ENCODE measurements at places on chromosomes 16 and 17.

DNA sequence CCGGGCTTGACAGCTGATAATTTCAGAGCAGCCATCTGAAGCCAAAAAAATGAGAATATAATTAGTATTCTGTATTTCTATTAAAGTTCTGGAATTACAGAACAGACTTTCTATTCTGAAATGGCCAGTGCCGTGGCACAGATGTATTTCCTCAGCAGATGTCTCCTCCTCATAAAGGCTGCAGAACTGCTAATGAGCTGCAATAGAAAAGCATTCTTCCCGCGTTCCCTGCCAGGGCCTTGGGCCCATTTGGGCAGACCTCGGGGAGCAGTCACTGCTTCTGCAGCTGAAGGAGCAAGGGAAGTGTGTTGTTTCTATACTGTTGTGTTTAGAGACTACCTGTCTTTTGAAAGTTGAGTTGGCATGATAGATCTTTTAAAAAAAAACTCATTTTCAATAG, 152.6 kb upstream of the CACNG5 start:
- no peak for DNase-seq

GRCh38 chr17:41494524-41494923, 4.8 kb upstream of the KRT36 start:
- no peak for DNase-seq

GRCh38 chr17:74872313-74873036, at the start of gene FDXR:
TSS of gene FDXR (minus strand) at chr17:74872994. CDS start at chr17:74872944, 50 bp downstream.
- no peak for DNase-seq

DNA sequence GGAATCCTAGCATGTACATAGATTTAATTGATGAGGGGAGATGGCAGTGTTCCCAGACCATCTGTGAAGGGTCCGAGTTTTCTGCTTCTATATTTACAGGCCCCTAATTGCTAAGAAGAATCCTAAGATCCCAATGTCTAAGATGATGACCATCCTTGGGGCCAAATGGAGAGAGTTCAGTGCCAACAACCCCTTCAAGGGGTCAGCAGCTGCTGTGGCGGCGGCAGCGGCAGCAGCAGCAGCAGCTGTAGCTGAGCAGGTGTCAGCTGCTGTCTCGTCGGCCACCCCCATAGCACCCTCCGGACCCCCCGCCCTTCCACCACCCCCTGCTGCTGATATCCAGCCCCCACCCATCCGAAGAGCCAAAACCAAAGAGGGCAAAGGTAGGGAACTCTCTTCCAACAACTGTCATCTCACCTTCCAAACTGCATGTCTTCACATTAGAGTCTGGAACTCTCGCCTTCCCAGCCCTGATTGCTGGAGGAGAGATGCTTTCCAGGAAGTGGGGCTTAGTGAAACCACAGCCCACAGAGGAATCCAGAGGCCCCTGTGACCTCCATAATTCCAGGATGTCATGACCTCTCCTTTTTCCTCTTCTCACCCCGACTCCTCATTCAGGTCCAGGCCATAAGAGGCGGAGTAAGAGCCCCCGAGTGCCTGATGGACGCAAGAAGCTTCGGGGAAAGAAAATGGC, 4.7 kb downstream of the CHD3 start:
- no peak for DNase-seq

DNA sequence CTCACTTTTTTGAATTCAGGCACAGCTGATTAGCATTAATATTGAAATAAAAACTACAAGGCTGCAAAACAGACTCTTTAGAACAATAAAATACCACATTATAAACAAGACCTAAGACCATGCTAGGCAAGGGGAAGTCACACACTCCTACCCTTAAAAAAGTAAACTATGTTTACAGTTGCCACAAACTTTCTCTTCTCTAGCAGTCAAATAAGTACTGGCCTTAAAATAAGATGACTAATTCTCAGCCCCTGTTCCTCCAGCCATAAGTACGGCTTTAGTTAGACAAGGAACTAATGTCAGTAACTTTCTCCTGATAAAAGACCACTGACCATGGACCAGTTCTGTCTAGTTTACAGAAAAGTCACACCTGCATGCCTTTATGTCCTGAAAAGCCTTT, 19.5 kb upstream of the CPHXL start:
- DNase-seq, result no peak

- DNase-seq, result no peak
These were observed 53.2 kb downstream of the PIPOX start for GRCh38 chr17:29096094-29096493.

DNA sequence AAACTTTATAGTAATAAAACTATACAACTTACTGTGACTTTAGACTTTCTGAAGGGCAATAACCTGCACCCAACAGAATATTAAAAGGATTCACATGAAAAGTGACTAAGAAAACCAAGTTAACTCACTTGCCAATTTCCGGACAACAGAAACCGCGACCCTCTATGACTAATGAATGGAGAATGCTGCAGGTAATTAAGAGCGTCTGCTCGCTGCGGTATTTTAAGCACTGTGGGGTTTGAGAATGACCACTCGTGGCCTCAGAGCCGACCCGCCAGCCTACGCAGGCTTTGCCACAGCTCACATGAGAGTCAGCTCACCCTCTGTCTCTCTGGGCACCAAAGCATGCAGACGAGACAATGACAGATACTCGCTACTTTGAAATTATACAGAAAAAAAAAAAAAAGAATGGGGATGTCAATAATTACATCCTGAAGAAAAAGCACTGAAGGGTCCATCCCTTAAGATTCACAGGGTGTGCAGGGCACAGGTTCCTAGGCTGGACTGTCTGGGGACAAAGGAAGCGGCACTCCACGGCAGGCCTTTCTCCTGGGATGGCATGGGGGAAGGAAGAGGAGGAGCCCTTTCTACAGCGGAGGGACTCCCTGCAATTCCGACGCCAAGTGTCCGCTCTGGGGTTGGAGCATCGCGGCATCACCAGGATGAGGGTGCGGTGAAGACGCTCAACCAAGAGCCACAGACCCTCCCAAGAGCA, 35.0 kb downstream of the ZCCHC14 start:
- no peak for DNase-seq

- no peak for DNase-seq
These were observed 193.8 kb upstream of the TOX3 start for GRCh38 chr16:52740766-52741165.

DNA sequence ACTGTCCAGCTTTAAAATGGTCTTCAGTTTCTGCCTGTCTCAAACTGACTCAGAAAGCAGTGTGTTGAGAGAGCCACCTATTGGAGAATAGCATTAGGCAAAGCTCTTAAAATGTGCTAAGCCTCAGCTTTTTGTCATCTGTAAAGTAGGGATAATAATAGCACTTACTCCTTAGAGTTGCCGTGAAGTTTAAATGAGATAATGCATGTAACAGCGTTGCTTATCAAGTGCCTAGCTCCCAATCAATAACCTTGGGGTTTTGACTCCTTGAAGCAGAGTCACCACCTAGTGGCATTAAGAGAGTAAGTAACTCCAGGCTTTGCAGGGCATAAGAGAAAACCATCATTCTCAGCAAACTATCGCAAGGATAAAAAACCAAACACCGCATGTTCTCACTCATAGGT, 163.3 kb downstream of the HS3ST2 start:
- DNase-seq, result no peak

GRCh38 chr17:16952401-16952800, 19.5 kb downstream of the TNFRSF13B start:
- no peak for DNase-seq

DNA sequence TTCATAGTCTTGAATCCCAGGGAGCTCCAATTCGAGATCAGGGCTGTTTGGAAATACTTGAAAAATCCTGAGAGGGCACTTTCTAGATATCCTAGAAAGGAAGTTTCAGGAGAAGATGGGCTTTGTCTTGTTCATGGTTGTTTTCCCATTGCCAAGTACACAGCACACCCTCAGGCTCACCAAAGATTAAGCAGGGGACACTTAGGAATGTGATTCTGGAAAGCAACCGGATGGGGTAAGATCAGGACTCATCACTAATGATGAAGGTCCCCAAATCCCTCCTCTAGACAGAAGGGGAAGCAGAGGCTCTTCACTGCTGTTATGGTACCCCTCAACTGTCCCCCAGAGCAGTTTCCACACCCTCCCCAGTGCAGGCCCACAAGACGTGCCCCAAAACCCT, 40.7 kb downstream of the VAC14 start:
- DNase-seq, result no peak
